ENCODE measurements at places on chromosomes 2 and 18.

- peak; percentile 25 for DNase-seq
Observed at GRCh38 chr2:101696272-101697123, 1.0 kb upstream of the MAP4K4 start.

DNA sequence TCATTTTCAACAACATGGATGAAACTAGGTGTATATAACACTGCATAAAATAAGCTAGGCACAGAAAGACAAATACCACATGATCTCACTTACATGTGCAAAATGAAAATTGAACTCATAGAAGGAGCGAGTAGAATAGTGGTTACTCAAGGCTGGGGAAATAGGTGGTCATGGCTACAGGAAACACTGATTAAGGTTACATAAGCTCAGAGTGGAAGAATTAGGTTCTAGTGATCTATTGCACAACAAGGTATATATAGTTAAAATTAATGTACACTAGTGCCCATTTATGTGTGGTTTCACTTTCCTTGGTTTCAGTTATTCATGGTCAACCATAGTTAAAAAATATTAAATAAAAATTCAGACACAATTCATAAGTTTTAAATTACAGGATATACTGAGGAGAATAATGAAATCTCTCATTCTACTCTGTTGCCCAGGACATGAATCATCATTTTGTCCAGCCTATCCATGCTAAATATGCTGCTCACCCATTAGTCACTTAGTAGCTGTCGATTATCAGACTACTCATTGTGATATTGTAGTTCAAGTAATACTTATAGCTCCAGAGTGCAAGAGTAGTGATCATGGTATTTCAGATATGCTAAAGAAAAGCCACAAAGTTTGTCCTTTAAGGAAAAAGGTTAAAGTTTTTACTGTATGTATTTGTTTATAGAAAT lies 1530.9 kb upstream of the LRRTM1 start:
- DNase-seq = no peak

DNA sequence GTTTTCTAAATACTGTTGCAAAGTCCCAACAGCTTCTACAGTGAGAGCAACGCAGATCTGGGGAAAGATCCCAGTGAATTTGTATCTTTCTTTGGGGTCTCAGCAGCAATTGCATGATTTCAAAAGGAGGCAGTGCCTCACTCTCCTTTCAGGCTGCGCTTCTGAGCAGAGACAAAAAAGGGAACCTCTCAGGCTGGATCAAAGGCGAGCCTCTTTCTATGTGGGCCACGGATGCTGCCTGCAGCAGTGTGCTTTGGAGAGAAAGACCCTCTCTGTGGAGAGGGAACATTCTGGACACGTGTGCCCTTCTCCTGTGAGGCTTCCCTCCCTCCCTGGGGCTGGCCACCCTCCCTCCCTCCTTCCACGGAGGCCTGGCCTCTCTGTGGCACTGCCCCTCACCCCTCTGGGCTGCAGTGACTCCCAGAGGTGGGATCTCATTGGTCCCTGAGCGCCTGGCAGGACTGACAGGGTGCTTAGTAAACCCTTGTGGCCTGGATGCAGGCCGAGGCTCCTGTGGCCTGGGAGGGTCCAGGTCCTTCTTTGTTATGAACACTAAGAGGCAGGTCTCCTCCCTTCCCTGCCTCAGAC lies 21.6 kb upstream of the PDIA6 start:
- DNase-seq = no peak

- no peak for DNase-seq
Observed at GRCh38 chr2:100744589-100744988, 75.3 kb upstream of the NPAS2 start.

DNA sequence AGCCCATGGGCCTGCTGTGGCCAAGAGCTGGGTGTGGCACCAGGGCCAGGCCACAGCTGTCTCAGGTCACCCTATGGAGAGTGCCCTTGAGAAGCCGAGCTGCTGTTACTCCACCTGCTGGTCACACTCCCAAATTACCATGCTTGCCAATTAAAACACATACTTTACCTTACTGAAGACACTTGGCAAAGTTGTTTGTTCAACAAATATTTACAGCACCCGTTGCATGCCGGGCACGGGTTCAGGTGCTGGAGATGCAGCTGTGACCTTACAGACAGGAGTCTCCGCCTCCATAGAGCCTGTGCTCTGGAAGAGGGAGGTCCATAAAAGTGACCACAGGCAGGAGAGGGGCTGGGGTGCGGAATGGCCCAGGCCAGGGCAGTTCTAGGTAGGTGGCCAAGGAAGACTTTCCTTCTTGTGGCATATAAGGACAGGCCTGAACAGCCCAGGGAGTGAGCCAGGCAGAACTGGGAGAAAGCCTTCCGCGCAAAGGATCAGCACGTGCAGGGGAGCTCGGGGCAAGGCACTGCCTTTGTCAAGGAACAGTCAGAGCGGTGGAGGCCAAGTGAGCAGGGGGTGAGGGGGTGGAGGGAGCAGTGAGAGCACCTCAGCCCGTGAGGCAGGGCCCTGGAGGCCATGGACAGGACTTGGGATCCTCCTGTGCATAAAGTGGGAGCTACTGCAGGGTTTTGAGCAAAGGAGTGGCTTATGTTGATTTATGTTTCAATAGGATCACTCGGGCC lies 23.6 kb upstream of the RBM44 start:
- peak; percentile 71 for DNase-seq

- no peak for DNase-seq
Observed at GRCh38 chr2:166170356-166170755, 42.5 kb upstream of the SCN1A start.

DNA sequence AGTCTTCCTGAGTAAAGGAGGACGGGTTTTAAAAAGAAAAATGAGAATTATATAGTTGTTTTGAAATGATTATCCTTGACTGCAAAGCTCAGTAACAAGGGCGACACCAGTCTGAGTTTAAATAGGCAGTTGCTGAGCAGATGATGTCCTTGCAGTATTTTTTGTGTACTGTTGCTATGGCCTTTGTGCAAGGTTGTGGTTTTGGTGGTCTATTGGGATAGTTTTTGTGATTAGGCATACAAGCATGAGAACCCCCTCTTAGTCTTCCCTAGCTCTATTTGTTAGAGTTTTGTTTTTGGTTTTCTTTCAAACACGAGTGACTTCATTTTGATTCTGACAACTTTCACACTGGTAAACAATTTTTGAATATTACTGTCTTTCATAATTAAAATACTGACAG lies 64.1 kb downstream of the TAF4B start:
- DNase-seq = no peak

DNA sequence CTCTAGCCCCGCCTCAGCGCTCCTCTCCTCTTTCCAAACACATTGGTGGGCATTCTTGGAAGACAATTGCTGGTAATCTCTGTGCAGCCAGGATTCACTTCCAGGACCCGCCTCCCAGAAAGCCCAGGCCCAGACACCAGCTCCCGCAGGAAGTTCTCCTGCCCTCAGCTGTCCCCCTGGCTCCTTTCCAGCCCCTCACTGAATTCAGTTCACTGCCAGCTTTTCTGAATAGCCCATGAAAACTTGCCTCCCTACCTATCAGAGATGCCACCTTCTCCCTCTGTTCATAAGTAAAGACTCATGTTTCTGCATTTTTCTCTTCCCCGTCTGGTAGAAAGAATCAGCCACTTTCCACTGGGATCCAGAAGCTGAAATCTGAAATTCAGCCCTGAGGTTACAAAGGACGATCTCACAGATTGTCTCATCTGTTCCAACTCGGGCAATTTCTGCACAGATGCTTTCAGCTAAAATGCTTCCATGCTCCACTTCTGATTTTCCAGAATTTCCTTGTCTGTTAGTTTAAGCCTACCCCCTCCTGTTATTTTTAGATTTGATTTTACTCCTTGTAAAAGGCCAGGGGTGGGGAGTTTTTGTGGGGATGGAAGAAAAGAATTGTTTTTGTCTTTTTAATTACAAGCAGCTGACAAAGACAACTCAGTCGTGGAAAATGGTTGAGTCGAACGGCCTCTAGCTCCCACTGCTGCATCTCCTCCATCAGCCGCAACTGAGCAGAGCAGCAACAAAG lies 98.1 kb downstream of the SP3 start:
- no peak for DNase-seq

- DNase-seq = no peak
Observed at GRCh38 chr2:101803945-101804696, 106.6 kb downstream of the MAP4K4 start.

GRCh38 chr2:234911271-234911670 lies 40.5 kb upstream of the SH3BP4 start:
- no peak for DNase-seq

DNA sequence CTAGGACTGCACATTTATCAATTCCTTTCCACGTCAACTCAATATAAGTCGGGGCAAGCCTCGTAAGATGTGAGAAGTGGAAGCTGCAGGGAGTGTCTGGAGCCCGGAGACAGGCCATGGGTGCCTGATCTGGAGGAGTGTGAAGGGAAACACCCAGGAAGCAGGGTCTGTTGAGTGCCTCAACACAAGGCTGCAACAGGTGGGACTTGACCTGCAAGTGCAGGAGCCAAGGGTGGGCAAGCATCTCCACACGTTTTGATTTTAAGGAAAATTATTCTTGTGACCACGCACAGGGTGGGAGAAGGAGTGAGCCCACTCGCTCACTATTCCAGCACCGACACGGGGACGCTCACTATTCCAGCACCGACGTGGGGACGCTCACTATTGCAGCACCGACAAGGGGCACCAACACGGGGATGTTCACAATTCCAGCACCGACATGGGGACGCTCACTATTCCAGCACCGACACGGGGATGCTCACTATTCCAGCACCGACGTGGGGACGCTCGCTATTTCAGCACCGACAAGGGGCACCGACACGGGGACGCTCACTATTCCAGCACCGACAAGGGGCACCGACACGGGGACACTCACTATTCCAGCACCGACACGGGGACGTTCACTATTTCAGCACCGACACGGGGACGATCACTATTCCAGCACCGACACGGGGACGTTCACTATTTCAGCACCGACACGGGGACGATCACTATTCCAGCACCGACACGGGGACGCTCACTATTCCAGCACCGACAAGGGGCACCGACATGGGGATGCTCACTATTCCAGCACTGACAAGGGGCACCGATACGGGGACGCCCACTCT lies 197.3 kb downstream of the EIPR1 start:
- DNase-seq = no peak

- DNase-seq = no peak
Observed at GRCh38 chr2:20965221-20965620, 78.7 kb downstream of the APOB start.

DNA sequence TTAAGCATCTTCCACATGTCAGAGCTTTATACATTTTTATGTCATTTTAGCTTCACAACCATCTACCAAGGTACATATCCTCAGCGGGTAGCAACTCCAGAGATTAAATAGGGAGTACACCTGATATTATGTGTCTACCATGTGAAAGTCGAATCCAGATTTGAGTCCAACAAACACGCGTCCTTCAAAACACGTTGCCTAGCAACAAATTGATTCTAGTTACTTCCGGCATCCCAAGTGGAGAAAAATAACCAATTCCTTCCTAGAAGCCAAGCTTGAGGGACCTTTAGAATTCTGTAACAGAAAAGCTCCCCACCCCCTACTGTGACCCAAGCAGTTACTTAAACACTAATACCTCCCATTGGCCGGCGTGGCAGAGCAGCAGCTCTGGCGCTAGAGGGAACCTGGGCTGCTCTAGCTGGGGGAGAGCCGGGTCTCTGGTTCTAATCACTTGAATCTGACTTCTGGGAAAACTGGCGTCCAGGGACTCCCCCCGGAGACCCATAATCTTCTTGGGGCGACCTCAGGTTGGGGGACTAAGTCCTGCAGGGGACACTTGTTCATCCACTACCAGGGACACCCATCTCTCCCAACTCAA lies at the start of gene ERICH2:
Gene ERICH2 (plus strand): TSS at position 371 of the 598 bp plus-strand sequence. CDS start 304 bp downstream, outside the sequence.
- DNase-seq = peak; percentile 68

- peak; percentile 80 for DNase-seq
Observed at GRCh38 chr2:134360745-134361487, 107.0 kb downstream of the MGAT5 start.

DNA sequence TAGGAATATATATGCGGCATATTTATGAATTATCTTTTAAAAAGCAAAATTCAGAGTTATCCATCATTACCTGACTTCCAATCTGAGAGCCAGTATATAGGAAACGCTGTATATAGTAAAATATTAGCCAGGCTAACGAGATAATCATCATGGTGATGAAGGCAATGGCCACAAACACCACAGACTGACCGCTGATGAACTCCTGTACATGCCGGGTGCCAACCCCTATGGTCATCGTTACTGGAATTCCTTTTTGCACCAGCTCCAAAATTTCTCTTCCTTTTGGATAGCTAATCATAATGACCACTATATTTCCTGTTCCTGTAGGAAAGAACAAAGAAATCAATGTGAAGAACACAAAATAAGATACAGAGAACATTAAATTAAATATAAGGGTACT lies 13.6 kb downstream of the RNF149 start:
- DNase-seq = no peak

DNA sequence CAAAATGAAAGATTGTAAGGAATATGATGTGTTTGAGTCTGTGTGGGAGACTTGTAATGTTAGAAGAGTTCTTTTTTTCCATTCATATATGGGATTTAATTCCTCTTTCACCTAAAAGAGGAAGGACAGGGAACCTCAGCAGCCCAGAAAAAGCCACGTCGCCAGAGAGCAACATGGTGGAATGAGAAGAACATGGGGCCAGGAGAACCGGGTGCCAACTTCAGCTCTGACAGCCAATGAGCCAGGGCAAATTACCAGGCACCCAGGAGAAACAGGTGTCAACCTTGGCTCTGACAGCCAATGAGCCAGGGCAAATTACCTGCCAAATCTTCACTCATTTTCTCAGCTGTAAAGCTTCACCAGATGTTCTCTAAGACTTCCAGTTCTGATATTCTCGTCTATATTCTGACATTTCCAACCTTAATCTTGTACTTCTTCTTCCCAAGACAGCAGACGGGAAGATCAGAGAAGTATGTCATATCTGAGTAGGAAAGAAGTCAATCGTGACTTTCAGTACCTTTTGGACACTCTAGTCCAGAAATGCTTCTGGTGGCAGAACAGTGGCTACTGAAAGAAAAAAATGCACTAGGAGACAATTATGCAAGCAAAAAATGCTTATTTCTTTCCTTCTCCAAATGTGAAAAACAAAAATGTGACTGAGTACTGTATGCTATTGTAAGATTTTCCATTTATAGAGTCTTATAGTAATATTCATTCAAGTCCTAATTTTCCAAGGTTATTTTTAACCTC lies 79.2 kb upstream of the COL5A2 start:
- no peak for DNase-seq

DNA sequence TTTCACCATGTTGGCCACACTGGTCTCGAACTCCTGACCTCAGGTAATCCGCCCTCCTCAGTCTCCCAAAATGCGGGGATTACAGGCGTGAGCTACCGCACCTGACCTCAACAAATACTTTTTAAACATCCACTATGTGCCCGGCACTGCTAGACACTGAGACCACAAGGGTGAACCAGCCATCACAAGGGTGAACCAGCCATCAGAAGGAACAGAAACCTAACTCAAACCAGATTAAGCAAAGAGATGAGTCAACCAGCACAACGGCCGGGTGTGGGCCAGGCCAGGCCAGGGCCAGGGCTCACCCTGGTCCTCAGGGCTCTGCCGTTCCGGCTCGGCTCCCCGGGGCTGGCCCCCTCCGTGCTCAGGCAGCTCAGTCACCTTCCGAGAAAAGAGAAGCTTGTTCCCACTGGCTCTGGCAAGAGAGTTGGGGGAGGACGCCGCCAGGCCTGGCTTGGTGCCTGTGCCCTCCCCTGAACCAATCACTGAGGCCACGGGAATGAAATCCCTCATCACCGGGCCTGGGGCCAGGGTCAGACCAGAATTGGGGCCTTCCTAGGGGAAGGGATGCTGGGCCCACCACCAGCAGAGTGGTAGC lies 4.4 kb downstream of the TEX44 start:
- DNase-seq = no peak

GRCh38 chr2:241844831-241845578 lies 13.7 kb downstream of the PDCD1 start:
- DNase-seq = no peak

Measured in NCI-H2081 (cell line).